Stimulated activated CD8-positive, alpha-beta memory T cell treated with anti-CD3 and anti-CD28 coated beads, Interleukin-4, amount 100 ng/mL, for 1 hour (primary cell): ENCODE measurements at places on chromosomes 11 and 22.

DNA sequence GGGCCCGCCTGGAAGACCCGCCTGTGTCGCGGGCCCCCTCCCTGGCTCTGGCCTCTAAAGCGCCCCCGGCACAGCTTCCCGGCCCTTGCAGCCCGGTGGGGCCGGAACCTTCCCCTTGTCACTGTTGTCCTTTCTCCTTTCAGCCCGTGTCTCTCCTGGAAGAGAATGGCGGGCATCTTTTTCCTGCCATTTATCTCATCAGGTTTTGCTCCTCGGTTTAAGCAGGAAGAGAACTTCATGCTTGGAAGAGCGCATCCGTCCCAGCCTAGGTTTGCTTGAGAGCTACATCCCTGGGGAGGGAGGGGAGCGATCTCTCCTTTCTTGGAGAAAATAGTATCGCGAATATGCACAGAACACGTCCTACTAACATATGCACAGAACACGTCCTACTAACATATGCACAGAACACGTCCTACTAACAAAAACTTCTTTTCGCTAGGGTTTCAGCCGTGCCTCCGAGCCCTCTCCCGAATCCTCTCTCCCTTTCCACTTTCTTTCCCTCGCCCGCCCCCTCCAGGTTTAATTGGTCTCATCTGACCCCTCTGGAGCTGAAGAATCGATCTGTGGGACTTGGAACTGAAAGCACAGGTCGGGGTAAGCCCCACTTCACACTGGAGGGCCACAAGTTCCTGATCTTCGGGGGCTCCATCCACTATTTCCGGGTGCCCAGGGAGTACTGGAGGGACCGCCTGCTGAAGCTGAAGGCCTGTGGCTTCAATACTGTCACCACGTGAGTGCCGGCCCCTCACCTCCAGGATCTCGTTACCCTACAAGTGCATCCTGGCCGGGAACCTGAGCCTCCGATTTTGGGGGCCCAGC, 1.2 kb downstream of the GLB1L3 start:
- no peak for DNase-seq

DNA sequence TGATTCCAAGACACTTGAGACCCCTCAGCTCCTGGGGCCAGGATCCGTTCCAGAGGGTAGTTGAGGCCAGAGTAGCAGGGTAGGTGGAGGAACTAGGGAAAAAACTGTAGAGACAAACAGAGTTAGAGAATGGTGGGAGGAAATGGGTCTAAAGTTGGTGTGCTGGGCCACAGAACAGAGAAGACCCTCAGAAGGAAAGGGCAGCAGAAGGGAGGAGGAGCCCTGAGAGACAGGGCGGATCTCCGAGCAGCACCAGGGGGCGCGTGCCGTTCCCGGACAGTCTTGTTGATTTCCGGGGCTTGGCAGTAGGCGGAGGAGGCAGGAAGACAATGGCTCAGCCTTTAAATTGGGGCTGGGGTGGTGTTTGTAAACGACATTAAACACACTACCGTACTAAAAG, 2.4 kb upstream of the CECR2 start:
- no peak for DNase-seq

- DNase-seq = no peak
Measured at GRCh38 chr11:24155792-24156191, 341.1 kb upstream of the LUZP2 start.

GRCh38 chr11:112524798-112525197, 264.1 kb upstream of the PLET1 start:
- DNase-seq = no peak

GRCh38 chr11:115238086-115238485, 266.1 kb downstream of the CADM1 start:
- DNase-seq = no peak

GRCh38 chr22:20290045-20290392, 21.9 kb upstream of the RTN4R start:
- DNase-seq = no peak

DNA sequence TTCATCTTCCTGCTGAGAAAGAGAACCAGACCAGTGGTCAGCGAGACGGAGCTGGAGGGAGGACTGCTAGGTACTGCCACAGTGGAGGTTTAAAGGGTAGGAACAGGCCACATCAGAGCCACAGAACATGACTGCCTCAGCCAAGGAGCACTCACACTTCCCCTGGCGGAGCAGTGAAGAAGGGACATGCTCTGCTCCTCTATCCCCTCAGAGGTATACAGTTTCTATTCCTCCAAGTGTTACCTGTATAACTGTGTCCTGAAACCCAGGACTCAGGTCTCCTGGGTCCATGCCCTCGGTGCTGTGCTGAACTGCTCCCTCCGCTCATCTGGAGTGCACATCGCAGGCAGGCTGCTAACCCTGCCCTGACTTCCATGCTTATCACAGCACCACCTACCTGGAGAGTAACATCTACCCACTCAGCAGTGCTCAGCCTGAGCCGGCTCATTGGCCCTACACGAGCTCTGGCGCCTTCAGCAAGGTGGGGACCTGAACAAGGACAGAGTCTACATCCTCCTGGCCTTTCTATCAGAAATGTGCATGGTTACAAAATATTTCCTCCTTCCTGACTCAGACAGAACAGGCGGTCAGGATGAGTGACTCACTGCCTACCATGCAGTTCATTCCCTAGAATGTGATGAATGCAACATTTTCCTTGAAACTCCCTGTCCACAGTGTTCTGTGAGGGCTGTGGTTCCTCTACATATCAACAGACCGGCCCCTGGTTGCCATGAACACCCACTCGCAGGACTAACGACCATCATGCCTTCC, 52.9 kb downstream of the C11orf58 start:
- DNase-seq = no peak

- no peak for DNase-seq
Measured at GRCh38 chr11:43644621-43645299, 35.8 kb upstream of the HSD17B12 start.

DNA sequence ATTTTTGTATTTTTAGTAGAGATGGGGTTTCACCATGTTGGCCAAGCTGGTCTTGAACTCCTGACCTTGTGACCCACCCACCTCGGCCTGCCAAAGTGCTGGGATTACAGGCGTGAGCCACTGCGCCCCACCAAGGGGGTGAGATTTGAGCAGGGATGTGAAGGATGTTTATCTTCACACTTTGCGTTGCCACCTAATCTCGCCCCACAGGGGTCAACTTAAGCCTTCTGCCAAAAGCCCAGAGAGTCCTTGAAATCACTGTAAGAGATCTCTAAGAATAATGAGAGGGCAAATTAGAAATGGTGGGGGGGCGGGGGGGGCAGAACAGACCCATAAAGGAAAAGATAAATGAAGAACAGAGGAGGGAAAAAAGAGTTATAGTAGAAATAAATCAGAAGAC, 158.3 kb upstream of the TIMP3 start:
- no peak for DNase-seq

GRCh38 chr22:32822179-32822877, 20.8 kb downstream of the TIMP3 start:
- no peak for DNase-seq

DNA sequence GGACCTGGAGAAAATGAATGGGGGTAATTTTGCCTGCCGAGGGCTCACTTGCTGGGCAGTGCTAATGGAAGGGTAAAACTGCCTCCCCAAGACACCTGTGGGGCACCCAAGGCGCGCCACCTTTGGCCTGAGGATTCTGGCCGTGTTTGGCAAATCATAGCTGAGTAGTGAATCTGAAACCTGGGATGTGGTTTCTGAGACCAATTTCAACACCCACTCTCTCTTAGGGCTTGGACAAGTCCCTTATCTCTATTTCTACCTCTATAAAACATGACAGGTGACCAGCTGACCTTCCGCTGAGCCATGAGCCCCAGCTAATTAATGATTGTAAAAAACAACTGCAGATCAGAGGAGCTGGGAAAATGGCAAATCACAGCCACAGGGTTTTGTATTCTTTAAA, 1.5 kb upstream of the PACSIN3 start:
- no peak for DNase-seq

- DNase-seq = no peak
Measured at GRCh38 chr11:46278387-46279125, 1.1 kb downstream of the CREB3L1 start.

GRCh38 chr11:71191201-71191600, 61.2 kb downstream of the SHANK2 start:
- no peak for DNase-seq

DNA sequence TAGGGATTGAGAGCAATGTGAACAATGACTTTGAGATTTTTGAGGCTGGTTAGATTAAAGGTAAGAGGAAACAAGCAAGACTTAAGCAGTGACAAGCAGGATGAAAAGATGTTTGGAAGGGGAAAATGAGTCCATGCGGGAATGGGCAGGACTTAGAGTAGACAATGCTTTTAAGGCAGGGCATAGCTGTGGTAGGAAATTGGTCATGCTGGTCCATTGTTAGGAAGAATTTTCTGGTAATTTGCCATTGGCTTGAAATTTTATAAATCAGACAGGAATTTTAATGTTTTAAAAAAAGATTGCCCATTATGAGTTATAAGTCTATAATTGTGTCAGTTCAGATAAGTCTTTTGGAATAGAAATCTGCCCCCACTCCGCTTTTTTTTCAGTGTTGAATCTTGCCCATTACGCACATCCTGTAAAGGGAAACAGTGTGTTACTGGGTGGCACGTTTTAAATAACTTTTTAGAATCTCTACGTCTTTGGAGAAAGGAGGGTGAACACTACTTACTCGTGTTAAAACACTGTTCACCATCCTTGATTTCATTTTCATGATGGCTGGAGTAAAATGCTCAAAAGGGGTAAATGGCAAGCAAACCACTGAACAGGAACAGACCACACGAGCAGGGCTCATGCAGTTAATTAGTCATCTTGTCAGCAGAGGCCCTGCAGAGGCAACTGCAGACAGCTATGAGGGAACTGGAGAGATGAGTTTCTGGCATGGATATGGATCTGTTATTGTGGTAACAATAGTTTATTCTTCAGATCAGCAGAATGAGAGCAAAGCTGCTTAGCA, 25.0 kb downstream of the SWAP70 start:
- DNase-seq = no peak

DNA sequence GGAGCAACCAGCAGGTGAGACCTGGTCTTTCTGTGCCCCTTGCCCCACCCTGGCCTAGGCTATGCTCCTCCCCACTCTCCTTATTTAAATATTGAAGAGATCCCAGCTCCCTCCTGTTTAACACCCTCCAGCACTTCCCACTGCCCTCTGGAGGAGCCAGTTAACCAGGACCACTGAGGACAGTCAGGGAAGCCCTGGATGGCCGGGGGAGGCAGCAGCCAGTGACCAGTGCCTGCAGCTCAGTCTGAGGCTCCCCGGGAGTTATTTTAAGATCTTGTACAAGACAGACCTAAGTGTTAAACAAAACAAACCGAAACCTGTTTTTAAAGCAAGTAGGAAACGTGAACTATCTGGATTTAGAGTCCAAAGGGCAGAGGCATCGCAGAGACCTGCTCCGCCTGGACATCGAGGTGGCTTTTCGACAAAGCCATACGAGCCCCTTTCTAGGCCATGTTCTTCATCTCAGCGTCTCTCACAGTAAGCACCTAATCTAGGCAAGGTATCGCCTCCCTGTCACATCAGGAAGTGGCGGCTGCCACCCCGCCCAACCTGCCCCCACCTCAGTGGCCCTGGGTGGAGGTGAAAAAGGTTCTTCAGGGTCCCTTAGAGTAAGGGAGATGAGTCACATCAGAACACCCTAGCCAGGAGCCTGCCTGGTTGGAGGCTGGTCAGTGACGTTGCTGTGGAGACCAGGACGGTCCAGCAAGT, 35.2 kb downstream of the TRMU start:
- DNase-seq = peak; percentile 42

- DNase-seq = no peak
Measured at GRCh38 chr11:65817312-65817834, 16.4 kb upstream of the SNX32 start.

- DNase-seq = no peak
Measured at GRCh38 chr11:70460111-70460510, 61.8 kb downstream of the CTTN start.

- no peak for DNase-seq
Measured at GRCh38 chr11:19921976-19922688, 209.5 kb downstream of the NAV2 start.

DNA sequence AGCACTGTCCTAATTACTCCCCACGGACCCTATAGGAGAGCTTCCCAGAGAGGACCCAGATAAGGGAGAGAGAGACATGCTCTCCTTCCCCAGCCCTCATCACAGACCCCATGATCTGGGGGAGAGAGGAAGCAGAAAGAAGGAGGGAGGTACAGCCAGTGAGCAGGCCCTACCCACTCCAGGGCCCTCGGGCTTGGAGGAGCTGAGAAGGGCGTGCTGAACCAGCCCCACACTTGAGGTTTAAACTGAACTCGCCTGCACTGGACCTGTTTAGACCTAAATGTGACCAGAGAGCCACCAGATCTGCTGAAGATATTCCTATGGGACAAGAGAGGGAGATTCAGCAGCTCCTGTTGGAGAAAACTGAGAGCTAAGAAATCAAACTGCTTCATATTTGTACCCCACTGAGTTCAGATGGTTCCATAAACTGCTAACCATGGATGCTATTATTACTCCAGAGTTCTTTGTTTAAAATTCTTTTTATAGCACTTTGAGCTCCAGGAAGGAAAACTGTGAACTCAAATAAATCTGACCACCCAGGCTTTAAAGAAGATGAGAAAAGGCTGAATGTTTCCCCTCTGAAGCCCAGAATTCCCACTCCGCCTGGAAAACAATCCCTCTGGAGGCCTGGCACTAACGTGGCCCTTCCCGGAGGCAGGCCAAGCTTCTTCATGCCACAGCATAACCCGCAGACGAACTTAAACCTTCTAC, 67.2 kb downstream of the EFCAB6 start:
- no peak for DNase-seq

- no peak for DNase-seq
Measured at GRCh38 chr11:82830746-82831145, 69.5 kb downstream of the PRCP start.

- no peak for DNase-seq
Measured at GRCh38 chr11:133230431-133230830, 301.9 kb downstream of the OPCML start.

- DNase-seq = no peak
Measured at GRCh38 chr11:112100462-112100861, 13.8 kb downstream of the SDHD start.

GRCh38 chr11:72668629-72669347, 5.4 kb downstream of the PDE2A start:
- no peak for DNase-seq

GRCh38 chr22:45083659-45084305, 74.0 kb upstream of the PHF21B start:
- no peak for DNase-seq

DNA sequence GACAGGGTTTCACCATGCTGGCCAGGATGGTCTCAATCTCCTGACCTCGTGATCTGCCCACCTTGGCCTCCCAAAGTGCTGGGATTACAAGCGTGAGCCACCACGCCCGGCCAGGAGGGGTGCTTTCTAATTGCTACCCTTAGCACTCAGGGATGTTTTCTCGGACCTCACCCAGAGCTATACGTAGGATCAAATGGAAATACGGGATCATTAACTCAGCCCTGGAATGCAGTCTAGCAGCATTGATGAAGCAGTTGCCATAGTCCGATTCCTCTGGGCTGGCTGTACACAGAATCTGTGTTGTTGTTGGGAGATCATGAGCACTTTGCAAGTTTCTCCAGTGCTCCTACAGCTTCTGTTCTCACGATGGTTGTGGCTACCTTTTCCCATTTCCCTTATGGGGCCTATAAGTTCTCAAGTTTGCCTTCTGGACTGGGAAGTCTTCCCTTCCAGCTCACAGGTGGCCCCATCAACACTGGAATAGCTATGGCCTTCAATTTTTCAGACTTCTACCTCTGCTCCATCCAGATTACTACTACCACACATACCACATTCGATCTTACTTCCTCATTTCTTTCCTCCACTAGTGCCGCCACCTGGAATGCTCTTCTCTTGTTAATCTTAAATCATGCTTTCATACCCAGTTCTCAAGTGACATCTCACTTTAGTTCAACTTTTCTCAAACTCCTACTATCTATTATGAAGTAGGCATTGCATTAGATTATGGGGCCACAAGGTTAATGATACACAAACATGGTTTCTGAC, 16.1 kb upstream of the PCF11 start:
- DNase-seq = no peak
